ENCODE measurements at places on chromosomes 12 and 14.
A peak's percentile ranks its signal among the peaks of the same experiment; 100 is the strongest.

GRCh38 chr12:71250166-71250565 lies 92.4 kb upstream of the TSPAN8 start:
- DNase-seq = no peak

DNA sequence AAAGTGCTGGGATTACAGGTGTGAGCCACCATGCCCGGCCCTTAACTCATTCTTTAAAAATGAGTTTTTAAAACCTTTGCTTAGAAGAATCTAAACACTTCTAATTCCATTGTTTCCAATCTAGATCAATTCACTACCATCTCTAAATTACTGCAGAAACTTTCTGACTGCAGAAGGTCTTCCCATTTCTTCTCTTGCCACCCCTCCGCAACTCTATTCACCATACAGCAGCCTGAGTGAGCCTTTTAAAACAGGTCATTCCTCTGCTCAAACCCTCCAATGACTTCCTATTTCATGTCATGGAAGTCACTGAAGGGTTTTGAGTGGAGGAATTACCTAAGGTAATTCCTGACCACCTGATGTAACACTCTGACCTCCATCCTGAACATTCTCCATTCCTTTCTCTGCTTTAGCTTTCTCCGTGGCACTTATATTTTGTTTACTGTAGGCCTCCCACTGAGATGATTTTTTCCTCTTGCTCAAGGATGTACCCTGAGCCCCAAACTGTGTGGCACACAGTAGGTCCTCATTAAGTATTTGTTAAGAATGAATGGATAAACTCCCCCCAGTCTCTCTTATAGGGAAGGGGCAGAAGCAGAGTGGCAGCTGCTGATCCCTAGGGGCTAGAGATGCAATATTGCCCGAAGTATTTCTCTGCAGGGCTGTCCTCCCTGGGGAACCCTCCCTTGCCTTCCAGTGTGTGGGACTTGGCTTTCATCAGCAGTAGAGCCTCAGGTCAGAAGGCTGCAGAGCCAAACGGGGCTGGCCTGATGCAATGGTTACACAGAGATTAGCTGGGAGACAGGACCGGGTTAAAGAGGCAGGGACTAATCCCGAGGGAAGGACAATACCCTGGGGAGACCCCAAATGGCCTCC lies 1.2 kb downstream of the DDIT3 start:
- DNase-seq = peak; percentile 67

DNA sequence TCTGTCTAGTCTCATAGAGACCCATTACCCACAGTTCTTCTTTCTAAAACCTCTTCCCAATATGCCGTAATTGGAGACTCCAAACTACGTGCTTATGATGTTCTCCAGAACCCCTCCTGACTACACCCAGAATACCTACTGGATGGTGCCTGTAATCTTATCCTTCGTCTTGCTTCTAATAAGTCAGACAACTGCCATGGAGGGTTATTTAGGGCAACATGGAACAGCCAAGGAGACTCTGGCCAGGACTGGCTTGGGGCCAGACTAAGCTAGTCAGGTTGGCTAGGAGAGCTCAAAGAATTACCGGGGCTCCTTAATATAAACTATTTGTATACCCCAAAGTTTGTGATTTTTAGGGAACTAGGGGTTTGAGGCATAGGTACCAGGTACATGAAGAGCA lies 6.8 kb downstream of the PFKM start:
- DNase-seq = no peak

DNA sequence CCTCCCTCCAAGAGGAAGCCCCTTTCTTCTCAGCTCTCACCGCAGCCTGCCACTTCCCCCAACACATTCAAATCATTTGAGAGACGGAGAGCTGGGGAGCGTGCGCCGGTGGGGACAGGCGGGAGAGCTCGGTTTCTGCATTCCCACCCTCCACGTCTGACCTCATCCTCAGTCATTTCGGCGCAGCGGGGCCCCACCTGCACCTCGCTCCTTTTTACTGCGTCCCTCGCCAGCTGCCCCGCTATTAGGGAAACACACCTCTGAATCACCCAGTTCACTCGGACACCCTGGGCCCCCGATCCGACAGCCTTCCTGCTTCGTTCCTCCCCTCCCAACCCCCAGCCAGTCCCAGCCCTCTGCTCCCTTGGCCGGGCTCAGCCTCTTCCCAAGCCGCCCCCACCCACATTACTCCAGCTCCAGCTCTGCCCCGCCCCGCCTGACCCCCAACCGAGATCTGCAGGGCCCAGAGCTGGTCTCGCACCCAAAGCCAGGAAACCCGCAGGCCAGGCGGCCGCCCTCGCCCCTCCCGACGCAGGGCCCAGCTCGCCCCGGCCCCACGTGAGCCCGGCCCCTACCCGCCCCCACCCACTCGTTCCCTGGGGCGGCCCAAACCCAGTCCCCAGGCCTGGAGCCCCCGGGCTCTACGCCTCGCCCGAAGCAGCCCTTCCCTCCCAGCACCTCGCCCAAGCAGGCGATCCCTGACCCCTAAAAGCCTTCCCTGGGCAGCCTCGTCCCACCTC lies 783 bp downstream of the CORO1C start:
- DNase-seq = peak; percentile 69

DNA sequence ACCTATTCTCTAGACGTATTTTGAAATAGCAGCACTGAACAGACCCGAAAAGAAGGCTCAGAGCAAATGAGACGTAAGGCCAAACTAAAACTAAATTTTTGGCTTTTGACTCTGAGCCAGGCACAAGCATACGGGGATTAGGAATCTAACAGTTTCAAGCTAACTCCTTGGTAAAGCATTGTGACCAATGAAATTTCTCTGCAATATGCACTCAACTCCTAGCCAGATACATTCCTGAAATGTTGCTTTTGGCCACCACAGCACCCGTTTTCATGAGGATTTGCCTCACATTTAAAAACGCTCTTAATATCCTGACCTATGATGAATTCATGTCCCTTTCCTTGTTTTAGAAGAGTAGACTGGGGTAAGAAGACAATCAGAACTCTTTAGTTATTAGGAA lies 53.1 kb upstream of the NPFF start:
- DNase-seq = no peak

All from OCI-LY7 (cell line).